ENCODE measurements at places on chromosomes 6 and 20.

DNA sequence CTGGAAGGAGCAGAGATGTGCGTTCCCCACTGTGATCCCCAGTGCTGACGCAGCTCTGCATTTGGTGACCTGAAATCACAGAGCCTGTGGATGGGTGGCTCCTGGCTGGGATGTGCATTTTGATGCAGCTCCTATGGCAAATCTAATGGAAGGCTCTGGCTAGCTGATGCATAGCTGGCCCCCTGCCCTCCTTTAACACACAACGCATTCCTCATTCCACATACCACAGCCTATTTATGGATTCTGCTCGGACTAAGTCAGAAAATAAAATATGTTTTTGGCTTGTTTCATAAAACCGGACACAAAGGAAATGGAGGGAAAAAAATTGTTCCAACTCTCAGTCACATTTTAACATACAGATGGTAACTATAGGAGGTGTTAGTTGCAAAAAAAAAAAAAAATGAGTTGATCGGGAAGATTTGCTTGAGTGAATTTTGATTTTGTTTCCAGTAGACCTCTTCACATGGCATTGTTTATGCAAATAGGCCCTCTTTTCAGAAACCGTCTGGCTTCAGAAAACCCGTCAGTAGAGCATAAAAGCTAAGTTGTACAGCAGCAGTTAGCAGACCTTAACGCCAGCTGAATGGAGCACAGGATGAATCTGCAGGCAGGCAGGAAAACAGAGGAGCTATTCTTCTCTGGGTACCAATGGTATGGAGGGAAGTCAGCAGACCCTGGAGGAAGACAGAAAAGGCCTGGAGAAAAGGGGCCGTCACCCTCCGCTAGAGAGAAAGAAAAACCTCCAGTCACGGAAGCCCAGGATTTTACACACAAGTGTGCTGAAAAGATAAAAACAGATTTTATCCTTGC lies 215.4 kb downstream of the HDGFL1 start:
- peak; percentile 44 for DNase-seq

DNA sequence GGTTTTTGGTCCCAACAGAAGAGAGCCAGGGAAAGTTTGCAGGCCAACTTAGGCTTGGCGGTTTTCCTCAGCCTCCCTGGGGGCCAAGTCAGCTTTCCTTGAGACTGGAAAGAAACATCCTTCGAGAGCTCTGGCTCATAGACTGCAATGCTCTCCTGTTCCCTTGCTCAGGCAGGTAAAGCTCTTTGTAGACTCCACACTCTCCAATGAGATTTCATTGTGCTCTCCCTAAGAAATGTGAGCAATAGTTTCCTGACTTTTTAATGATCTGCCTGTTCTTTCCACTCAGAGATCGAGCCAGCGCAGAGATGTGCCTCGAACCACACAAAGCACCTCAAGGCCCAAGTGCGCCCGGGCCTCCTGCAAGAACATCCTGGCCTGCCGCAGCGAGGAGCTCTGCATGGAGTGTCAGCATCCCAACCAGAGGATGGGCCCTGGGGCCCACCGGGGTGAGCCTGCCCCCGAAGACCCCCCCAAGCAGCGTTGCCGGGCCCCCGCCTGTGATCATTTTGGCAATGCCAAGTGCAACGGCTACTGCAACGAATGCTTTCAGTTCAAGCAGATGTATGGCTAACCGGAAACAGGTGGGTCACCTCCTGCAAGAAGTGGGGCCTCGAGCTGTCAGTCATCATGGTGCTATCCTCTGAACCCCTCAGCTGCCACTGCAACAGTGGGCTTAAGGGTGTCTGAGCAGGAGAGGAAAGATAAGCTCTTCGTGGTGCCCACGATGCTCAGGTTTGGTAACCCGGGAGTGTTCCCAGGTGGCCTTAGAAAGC lies 13.9 kb downstream of the TNFAIP3 start:
- no peak for DNase-seq

GRCh38 chr6:98782772-98783171 lies 51.6 kb upstream of the POU3F2 start:
- DNase-seq = no peak

- DNase-seq = no peak
Observed at GRCh38 chr6:150078788-150079187, 9.9 kb upstream of the ULBP3 start.

GRCh38 chr20:18657575-18657974 lies 69.7 kb downstream of the DTD1 start:
- DNase-seq = no peak

GRCh38 chr6:52331793-52332457 lies 30.0 kb upstream of the PAQR8 start:
- no peak for DNase-seq

DNA sequence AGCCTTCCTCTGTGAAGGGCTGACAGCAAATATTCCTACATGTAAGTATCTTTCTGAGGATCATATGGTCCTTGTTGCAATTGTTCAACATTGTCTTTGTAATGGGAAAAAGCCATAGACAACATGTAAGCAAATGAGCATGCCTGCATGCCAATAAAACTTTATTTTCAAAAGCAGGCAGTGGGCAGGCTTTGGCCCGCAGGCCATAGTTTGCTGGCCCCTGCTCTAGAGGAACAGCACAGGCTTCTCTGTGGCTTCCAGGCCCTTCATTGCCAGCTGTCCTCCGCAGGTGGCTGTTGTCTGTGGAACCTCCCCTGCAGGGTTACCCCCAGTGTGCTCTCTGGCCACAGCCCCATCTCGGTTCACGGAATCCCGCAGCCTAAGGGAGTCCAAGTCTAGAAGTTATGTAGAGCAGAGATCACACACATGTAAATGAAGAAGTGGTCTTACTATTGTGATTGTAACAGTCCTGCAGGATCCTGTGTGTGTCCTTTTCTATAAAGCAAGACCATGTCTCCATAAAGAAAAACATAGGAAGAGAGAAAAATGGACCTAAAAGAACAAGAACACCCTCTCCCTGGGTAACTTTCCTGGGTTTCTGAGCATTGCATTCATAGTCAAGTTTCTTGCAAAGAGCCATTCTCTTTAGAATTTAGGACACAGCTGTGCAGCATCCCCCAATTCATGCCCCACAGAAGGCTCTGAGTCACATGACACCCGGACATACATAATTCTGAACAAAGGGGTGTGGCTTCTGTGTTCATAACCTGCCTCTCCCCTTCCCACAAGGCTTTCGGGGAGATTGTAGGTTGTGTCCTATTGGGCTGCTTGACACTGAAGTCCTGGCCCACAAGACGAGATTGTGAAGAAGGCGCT lies 10.0 kb downstream of the UNC93A start:
- no peak for DNase-seq

DNA sequence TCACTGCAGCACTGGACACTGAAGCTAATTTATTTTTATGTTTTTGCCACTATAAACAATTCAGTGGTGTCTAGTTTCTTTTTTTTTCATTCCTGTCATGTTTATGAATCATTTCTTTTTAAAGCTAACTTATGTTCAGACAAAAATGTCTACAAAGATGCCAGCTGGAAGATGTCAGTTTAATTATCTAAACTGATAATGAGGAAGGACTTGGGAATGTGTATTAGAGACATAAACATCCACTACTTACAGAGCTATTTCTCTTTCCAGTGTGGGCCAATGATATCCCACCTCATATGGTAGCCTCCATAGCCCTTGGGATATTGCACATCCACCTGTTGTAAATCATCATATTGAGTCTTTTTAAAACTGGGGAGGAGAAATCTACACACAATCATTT lies 132.1 kb upstream of the FAM184A start:
- no peak for DNase-seq

- no peak for DNase-seq
Observed at GRCh38 chr6:165106261-165106660, 203.1 kb downstream of the C6orf118 start.

Data from right renal cortex interstitium (tissue), 3 donors.